Fibroblast of gingiva (primary cell): ENCODE measurements at places on chromosomes 7 and 10.

- DNase-seq = no peak
These were observed 189.9 kb downstream of the NEBL start for GRCh38 chr10:20707251-20707650.

GRCh38 chr10:43852149-43852548 lies 203.5 kb upstream of the ZNF32 start:
- no peak for DNase-seq

GRCh38 chr7:53350241-53350640 lies 314.8 kb downstream of the POM121L12 start:
- DNase-seq = no peak

GRCh38 chr10:42615419-42615818 lies 23.0 kb downstream of the ZNF33B start:
- peak; percentile 36 for DNase-seq

GRCh38 chr10:49187950-49188761 lies at the start of gene TMEM273:
Gene TMEM273 (minus strand): TSS chr10:49188391. CDS start chr10:49188336, 55 bp downstream.
- DNase-seq = no peak

- no peak for DNase-seq
These were observed 318.4 kb upstream of the KMT2E start for GRCh38 chr7:104695563-104695962.

GRCh38 chr10:48452879-48453412 lies 146.5 kb downstream of the MAPK8 start:
- DNase-seq = no peak

DNA sequence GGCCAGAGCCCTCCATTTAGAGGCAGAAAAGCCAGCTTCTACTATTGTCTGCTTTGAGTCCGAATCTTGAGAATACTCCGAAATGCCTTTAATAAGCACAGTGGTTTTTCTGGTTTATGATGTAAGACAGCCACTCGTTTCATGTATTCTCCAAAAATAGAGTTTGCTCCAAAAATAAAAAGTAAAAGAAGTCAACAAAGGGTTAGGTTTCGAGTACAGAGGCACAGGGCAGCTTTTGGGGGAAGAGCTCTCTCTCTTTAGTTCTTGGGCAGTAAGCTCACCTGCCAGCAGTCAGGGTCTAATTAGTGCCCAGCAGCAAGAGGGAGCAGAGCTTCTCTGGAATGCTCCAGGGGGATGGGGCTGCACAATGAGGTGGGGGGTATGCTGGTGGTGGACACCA lies 20.2 kb downstream of the CREB3L2 start:
- DNase-seq = no peak
